Mesenteric fat pad (tissue), 1 donor: ENCODE measurements at places on chromosomes 11 and 22.
A peak's percentile ranks its signal among the peaks of the same experiment; 100 is the strongest.

- DNase-seq = no peak
These were observed 19.4 kb downstream of the EHF start for GRCh38 chr11:34640050-34640923.

GRCh38 chr11:72222106-72222891 lies 2.3 kb upstream of the INPPL1 start:
- peak; percentile 81 for DNase-seq

GRCh38 chr22:17964156-17964555 lies 60.2 kb downstream of the MICAL3 start:
- DNase-seq = no peak

DNA sequence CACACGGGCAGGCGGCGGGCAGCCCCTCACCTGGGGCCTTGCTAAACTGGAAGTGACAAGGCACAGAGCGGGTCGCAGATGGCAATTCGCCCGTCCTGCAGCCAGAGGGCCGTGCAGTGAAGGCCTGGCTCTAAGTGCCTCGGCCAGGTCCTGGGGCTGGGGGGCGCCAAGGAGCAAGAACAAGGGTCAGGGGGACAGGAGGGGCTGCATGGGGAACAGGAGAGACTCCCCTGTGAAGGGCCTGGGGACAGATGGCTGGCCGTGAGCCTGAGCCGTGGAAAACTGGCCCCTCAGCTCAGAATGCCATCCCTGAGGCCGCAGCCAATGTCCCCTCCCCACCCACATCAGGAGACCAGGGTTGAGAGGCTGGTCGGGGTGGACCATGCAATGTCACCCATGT lies 60.0 kb downstream of the RTL6 start:
- peak; percentile 71 for DNase-seq

GRCh38 chr11:71179877-71180605 lies 72.3 kb downstream of the SHANK2 start:
- peak; percentile 41 for DNase-seq

DNA sequence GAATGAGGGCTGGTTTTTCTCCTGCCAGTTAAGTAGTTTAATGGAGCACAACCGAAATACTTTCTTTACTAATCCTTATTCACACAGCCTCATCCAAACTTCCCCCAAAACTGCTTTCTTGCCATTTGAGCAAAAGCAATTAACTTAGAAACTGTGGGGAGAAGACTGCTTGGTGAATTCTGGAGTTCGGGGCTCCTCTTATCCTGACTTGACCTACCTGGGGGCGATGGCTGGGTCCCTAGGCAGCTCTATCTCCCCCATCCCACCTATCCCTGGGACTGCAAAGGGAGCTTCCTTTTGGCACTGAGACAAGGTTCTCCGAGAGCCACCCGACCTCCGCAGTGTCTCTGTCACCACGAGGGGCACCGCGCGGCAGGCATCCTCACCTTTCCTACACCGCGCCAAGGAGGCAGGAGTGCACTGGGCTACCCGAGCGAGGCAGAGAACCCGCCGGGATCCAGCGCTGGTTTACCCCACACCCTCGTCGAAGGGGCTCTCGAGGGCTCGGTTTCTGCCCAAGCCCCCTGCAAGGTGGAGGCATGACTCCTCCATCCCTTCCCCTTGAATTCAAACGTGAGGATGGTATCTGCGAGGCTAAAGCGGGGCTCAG lies 759 bp downstream of the DESI1 start:
- DNase-seq = no peak

GRCh38 chr11:827897-828192 lies at the start of gene CRACR2B:
TSS of gene CRACR2B (plus strand) at chr11:827919. CDS start at chr11:828608, 689 bp downstream.
- DNase-seq = no peak

GRCh38 chr22:42294034-42294985 lies 23.9 kb upstream of the TCF20 start:
- no peak for DNase-seq

- DNase-seq = no peak
These were observed at the start of gene MMP7 for GRCh38 chr11:102530558-102530957. TSS of gene MMP7 (minus strand) at chr11:102530747. CDS start at chr11:102530700, 47 bp downstream.

- DNase-seq = no peak
These were observed 6.5 kb downstream of the ARSA start for GRCh38 chr22:50621356-50621880.

DNA sequence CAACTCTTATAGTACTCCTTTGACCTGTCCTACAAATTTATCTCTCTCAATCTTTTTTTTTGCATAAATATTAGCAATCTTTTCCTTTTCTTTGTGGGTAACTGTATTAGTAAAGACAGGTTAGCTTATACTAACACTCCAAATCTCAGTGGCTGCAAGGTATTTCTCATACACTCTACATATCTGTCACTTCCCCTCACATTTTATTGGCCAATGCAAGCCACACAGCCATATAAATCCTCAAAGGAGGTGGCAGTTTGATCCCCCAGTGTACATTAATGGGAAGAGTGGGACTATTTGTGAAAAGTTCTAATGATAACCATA lies 42.6 kb upstream of the EED start:
- no peak for DNase-seq

DNA sequence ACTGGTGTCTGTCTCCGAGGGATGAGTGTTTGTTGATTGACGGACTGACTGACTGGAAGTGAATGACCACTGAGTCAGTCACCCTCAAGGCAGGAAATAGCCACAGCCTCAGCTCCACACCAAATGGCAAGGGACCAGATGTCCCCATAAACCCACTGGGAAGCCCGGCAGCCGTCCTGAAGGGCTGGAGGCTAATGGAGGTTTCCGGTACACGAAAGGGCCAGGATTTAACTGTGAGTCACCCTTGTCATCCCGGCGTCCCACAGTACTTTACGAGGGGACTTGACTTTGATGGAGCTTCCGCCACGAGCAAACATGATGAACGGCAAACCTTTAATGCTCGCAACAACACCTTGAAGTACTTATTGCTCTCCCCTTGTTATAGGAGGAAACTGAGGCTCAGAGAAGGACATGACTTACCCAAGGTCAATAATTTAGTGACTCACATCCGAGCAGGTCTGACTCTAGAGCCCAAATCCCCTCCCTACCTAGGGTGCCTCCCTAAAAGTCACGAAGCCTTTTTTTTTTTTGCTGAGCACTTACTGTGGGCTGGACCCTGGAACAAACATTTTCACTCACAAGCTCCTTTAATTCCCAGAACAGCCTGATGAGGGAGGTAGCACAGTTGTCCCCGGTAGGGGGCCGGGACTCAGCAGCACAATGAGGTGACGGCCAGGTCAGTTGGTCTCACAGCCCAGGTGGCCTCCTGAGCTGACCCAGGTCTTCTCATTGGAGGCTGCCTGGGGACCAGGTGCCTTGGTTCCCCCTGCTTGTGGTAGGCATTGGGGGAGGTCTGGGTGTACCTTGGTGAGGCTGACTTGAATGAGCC lies 25.2 kb upstream of the GCAT start:
- DNase-seq = no peak

- DNase-seq = no peak
These were observed 109.4 kb downstream of the RCN1 start for GRCh38 chr11:32200136-32200847.

DNA sequence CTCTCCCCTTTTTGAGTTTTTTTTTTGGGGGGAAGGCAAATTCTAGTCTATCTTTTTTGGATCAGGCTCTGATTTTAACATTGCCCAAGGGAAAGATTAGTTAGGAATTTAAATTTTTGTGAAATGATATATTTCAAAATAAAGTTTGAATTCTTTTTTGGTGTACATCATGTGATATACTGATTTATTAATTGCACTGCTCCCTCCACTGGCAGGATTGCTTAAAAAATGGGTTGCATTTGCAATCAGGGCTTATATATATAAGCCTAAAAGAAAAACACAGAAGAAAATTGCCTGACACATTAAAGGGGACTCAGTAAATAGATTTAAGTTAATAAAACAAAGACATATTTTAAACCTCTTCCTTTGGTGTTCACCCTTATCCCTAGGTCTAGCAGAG lies 1.2 kb downstream of the DYNC2H1 start:
- DNase-seq = no peak

DNA sequence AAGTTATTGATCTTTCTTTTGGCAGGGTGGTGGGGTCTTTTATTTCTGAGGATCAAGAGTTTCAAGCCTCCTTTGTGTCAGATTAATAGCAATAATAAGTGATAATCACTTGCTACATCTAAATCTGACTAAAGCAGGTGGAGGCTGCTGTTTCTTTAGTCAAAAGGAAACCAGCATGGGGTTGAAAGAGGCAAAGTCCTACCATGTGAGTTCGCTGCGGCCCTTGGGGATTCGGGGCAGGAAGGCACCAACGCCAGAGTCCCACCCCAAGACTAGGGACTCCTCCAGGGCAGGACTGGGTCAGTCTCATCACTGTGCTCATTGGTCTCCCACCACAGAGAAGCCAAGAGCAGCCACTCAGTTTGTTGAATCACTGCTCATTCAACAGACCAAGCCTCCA lies 73.0 kb downstream of the TENM4 start:
- DNase-seq = no peak

DNA sequence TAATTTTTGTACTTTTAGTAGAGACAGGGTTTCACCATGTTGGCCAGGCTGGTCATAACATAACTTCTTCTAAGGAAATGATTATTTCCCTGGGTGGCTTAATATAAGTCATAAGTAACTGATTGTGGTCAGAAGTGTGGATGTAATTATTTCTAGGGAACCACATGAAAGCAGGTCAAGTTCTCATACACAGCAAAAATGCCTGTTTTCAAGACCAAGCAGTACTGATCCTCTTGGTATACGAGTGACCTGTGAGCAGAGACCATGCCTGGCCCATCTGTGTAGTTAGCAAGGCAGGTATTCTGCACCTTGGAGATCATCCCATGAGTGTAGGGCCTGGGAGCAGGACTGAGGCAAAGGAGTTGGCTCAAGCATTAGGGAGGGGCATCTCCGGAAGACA lies 32.5 kb upstream of the NUCB2 start:
- no peak for DNase-seq

- peak; percentile 89 for DNase-seq
These were observed 444.8 kb downstream of the SOX6 start for GRCh38 chr11:15911377-15912044.

- no peak for DNase-seq
These were observed 48.6 kb downstream of the PISD start for GRCh38 chr22:31613286-31613903.

DNA sequence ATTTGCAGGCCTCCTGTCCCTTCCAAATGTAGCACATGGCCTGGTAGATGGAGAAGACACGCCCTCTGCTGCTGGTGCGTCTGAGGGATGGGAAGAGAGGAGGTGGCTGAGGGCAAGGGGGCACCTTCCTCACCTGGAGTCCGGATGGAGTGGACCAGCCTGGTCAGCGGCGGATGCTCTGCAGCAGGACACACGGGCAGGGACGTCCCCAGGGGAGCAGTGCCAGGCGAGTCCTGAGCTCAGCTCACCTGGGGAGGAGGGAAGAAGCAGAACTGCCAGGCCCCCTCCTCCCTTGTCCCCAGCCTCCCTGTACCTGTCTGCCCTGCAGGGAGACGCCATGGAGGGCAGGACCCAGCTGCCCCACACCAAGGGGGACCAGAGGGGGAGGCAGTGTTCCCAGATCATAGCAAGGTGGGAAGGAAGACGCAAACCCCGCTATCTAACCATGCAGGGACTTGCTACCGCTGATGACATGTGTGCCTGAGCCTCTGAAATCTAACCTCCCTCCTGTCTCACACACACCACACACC lies 1495.9 kb downstream of the BRD1 start:
- DNase-seq = peak; percentile 72

DNA sequence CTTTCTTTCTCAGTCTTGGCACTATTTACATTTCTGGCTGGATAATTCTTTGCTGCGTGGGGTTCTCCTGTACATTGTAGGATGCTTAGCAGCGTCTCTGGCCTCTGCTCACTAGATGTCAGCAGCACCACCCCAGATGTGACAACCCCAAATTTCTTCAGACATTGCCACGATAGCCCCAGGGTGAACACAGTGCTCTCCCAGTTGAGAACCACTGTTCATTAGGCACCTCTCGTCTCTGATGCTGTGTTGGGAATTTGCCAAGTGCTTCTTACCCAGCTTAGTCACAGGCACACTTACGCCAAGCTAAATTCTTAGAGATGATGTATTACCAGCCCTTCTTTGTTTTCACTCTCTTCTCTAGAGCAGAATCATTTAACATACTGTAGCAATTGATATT lies 9.4 kb downstream of the TRIM6 start:
- no peak for DNase-seq

DNA sequence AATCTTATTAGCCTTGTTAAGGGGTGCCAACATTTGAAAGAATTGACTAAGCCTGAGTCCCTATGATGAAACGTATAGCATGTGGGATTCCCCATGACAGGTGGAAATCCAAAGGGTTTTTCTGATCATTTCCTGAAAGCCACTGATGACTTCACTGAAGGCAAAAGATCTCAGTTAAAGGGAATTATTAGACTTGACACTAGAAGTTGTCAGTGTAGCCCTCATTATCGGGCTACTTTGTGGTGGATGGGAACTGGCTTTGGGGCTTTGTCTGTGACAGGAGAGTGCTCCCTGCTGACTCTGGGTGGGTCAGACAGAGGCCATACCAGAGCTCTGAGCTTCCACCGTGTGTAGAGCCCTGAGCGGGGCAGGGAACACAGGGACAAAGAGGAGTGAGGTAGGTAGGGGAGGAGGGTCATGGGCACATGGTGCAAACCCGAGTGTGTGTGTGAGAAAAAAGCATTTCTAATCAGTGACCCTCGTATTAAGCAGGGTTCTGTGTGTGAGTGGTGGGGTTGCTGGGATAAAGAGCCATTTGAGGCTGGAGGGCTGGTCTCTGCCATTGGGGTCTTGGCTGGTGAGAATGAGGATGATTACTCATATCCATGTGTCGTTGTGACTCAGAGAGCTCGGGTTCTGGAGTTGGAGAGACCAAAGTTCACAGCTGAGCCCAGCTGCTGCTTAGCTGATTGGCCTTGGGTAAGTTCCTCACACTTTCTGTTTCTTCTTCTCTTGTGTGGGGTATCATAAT lies 101.1 kb downstream of the GRIK4 start:
- no peak for DNase-seq
